ENCODE measurements at places on chromosomes 7 and 10.

DNA sequence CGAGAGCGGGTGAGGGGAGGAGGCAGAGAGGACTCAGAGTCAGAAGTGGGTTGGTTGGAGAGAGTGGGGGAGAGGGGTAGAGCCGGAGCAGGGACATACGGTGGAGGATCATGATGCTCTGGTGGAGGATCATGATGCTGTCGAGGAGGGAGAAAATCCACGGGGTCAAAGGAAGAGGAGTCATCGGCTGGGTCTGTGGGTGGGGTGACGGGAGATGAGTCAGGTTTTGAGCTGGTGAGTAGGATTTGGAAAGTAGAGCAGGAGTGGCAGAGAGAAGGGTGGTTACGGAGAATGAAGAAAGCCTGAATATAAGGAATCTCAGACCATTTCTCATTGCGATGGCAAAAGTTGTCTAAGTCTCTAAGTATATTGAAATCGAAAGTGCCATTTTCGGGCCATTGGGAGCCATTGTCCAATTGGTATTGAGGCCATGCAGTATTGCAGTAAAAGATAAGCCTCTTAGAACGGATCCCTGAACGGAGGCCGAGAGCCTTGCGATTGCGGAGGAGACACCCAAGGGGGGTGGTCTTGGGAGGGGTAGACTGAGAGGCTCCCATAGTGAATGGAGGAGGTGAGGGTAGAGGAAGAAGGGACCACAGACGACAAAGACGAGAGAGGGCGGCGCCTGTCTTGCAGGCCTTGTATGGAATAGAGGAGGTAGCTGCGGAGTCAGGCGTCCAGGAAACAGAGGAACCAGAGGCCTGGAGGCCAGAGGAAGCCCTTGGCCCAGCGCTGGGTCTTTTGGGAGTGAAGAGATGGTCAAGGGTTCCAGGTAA lies 23.8 kb downstream of the SCIN start:
- DNase-seq, result no peak

DNA sequence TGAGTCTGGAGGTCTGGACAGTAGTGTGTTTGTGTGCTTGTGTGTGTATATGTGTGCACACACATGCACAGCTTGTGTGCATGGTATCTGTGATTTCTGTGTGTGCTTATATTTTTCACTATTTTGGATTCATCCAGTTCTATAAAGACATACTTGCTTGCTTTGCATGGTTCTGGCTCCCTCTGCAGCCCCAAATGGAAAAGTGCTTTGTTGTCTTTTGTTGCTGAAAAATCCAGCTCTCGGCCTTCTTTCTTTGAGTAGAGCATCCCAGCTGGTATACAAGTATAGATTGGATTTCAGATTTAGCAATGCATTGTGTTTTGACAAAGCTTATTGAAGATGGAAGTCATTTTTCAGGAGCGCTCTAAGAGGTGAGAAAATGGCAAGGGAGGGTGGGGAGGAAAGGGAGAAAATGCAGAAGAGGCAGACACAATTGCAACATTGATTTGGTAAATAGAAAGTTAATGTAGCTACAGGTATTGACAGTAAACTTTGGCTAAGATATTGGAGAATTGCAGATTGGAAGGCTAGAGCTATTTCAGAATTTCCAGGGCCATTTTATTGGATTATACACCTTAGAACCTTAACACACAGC lies 333.9 kb downstream of the AUTS2 start:
- no peak for DNase-seq

DNA sequence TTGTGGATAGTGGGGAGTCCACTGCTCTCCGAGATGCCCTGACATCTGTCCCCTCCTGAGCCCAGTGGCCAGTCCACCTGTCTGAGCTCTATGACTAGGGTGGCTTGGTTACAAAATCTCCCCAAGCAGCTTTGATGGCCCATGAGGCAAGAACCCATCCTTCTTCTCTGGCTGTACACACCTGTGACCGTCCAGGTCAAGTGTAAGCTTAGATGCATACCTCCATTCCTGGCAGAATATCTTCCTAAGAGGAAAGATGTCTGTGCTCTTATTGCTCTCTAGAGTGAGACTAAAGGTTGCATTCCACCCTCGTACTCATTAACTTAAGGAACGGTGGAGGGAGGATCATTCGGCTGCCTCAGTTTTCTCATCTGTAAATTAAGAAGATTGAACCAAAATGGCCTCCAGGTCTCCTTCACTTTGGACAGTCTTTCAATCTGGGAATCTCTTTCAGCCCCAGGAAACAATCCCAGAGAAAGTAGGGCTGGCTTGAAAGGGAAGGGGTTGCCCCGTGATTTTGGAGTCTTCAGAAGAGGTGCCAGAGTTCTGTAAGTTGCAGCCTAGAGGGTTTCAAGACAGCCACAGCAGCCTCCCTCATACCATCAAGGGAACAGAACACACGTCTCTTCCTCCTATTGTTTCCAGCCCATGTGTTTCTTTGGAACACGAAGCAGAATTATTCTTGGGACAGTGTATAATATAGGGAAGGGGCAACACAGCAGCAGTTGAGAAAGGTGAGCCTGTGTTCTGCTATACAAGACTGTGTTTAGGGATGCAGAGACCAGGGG lies 5.5 kb downstream of the HOXA4 start:
- no peak for DNase-seq

GRCh38 chr7:54091322-54091721 lies 450.9 kb upstream of the VSTM2A start:
- no peak for DNase-seq

DNA sequence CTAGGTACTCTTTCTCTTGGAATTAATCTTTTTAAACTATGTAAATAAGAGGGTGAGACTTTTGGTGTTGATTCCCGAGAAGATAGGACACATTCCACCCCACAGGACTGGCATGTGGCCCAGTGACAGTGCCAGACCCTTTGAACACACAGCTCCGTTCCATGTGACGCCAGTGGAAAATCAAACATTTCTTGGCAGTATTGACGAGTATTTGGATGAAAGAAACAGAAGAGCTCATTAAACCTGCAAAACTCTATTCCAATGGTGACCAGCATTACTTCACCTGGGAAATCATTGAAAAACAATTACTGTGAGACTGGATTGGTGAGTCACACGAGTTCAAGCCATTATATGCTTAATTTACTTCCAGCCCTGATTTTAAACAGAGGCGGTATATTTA lies 25.8 kb downstream of the AKR1E2 start:
- DNase-seq, result no peak

- no peak for DNase-seq
These were observed 47.6 kb downstream of the ASB13 start for GRCh38 chr10:5618829-5619228.

- DNase-seq, result no peak
These were observed 33.1 kb downstream of the DENND2A start for GRCh38 chr7:140607441-140607989.

GRCh38 chr7:78299088-78299487 lies 500.5 kb downstream of the PHTF2 start:
- DNase-seq, result no peak

DNA sequence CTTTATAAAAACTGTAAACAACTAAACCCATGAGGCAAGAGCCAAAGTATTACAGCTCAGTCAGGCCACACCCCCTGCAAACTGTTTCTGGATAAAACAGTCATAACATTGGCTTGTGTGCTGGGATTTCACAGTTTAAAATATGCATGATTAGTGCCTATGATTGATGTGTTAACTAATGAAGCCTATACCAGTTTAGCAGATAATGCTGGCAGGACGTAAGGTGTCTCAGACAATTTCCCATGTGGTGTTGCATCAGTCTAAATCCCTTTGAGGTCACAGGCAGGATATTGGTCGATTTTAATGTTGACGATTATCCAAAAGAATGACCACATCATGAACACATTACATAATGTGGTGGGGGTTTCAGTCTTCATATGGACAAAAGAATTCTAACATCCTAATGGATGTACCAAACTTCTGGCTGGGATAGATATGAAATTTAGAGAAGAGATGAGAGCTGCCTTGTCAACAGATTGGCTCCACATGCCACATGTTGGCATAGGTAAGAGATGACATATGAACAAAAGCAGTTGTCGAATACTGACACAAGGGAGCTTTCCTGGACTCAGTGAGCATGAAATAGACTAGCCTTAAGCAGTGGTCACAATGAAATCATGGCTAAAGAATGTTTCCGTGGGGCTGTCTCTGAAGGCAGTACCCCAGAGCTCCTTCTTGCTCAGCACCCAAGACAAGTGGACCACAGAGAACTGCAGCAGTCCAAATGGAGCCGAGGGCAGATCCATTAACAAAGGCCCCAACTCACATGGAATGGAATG lies 445.6 kb downstream of the GFRA1 start:
- DNase-seq, result no peak

GRCh38 chr10:7956508-7956907 lies 98.0 kb upstream of the GATA3 start:
- DNase-seq, result peak; percentile 57

DNA sequence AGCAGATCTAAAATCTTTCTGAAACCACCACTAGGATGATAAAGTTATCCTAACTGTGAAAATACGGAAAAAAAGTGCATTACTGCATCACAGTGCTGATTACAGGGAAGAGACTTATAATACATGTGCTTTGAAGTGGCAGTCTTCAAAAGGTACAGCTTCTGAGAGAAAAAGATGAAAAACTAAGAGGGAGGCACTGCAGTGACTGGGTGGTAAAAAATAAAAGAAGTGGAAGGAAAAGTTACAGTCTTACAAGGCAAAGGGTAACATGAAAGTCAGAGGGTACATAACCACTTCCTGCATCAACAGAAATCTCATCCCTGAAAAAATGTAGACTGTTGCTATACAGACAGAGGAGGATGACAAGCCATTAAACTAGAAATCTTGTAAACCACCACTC lies 465.3 kb downstream of the ACTR3B start:
- no peak for DNase-seq

DNA sequence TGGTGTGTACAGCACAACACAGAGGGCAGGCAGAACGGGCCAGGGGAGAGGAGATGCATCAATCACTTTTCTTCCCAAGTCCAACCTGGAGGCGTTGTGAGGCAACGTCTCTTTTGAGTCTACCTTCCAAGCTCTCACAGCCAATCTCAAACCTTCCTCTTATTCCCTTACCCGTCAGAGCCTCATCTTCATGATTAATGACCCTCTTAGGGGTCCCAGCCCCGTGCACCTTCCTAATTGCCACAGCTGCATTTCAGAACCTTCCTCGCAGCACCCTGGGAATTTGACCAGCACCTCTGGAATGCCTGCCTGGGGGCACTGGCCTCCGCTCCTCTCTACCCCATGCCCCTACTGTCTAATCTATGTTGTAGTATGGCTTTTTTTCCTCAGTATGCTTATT lies 169.3 kb upstream of the PRR15 start:
- DNase-seq, result no peak

- DNase-seq, result no peak
These were observed 69.7 kb upstream of the NEUROD6 start for GRCh38 chr7:31410265-31410664.

DNA sequence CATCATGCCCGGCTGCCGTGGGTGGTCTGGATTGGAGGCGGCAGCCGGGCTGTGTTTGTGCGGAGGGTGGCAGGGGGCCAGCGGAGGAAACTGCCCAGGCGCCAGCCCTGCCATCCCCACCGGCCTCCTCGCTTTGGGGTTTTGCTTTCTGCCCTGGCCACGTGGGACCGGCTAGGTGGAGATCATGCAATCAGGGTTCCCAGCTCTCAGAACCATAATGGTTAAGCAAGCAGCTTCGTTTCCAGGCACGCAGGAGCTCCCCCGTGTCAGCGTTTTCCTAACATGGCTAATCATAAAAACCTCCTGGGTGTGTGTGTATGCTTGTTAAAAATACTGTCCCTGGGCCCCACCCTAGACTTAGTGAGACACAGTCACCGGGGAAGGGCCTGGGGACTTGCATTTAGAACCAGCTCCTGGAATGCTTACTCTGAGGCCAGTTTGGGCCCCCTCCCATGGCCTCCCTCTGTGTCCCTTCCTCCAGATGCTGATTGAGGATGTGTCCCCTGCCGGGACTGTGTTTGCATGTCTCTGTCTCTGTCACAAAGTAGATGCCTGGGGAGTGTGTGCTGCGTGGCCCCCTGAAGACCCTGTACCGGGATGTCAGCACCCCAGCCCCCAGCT lies 119.3 kb downstream of the CUX1 start:
- DNase-seq, result no peak

DNA sequence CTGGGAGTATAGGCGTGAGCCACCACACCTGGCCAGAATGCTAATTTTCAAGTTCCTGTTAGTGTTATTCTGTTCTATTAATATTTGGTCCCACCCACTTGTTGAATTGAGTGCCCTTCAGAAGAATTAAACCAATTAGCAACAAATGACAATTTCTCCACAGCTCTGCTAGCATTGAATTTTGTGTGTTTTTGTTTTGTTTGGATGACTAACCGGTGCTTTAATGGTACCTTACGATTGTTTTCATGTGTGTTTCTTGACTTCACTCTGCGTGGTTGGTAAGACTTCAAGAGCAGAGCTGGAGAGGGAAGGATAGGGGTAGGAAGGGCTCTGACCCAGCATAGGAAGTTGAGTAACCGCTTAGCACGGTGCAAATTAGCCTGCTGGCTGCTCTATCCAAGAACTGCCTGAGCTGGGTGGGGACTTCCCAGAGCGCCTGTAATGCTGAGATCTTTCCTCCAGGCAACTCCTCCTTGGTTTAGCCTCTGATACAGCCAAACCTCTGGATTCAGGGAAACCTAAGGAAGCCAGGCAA lies 4.6 kb downstream of the ARPC1B start:
- DNase-seq, result no peak

DNA sequence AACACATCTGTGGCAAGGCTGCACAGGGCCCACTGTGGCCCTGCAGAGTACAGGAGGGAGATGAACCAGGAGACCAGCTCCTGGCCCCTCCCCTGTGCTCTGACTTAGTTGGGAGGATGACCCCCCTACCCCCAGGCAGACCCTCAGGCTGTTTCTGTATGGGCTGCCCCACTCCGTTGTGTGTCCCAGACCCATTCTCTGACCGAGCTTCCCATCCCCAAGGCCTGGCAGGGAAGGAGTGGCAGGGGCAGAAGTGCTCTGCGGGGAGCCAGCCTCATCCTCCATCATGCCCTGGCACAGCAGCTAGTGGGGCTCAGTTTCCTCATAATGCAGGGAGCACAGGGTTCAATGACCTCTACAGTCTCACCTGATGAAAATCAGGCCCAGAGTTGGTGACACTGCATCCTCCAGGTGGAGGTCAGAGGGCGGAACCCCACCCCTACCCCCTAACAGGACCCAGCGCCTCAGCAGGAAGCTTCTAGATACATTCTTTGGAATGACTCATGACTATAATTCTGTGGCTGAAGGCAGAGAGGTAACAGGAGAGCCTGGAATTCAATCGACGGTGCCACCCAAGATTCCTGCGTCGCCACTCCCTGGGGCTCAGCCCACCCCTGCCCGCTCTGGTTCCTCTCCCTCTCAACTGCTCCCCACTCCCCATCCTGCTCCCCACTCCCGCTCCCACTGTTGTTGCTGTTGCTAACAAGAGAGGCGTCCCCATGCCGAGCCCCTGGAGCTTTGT lies 18.2 kb downstream of the PODXL start:
- no peak for DNase-seq

DNA sequence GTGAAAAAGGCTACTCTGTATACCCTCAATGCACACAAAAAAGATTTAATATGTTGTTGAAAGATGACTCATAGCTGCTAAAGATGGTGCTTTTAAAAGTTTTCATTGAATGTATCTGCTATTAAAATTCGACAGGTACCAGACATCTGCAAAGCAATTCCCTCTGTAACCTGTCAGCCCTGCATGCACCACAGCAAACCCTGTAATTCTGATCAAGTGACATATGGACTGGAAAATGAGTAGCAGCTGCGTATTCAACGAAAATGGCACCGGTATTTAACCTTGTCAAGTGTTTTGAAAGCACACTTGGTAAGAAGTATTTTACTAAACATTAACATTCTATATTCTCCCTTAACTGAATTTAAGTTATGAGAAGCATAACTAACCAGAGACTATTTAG lies 58.2 kb upstream of the PTPRN2 start:
- DNase-seq, result no peak

- DNase-seq, result no peak
These were observed 583.5 kb upstream of the SEMA3D start for GRCh38 chr7:85770332-85770731.

- no peak for DNase-seq
These were observed 78.9 kb upstream of the DDC start for GRCh38 chr7:50644114-50644513.
